Activated T-helper 2 cell treated with anti-CD3 and anti-CD28 coated beads, Interferon-gamma antibody, Interleukin-2, Interleukin-4, amounts not matched to agents 10 μg/mL and 5 μg/mL and 100 μg/mL, durations not matched to agents 14 hours and 24 hours and 36 hours (primary cell): ENCODE measurements at places on chromosomes 12 and 14. TPM values are rescaled to one million over a fixed set of nuclear protein-coding genes. Genes with fewer than 3 reads are reported as not detected.

The PTGER2 gene
- total RNA-seq: 53.3 and 54.1 TPM in 2 replicates

The RPL10L gene
- total RNA-seq: not detected in 2 replicates

The ESRRB gene
- total RNA-seq: 0.23 TPM in 2 replicates

The SLC2A14 gene
- 0.05 and 0.07 TPM in 2 replicates for total RNA-seq

The TAS2R8 gene
- total RNA-seq: not detected in 2 replicates

The SYCP3 gene
- total RNA-seq: 0.50 and 0.92 TPM in 2 replicates

The PRICKLE1 gene
- total RNA-seq: 0.05 TPM in 1 of 2 replicates, not detected in the other

The SPIC gene
- total RNA-seq: not detected in 2 replicates

The ASCL1 gene
- total RNA-seq: not detected in 2 replicates

The KRT75 gene
- not detected in 2 replicates for total RNA-seq

The CLEC9A gene
- not detected in 2 replicates for total RNA-seq

The CCDC177 gene
- total RNA-seq: 0.05 TPM in 1 of 2 replicates, not detected in the other

The TBX3 gene
- total RNA-seq: not detected in 2 replicates

The RASAL1 gene
- 2.2 TPM in 2 replicates for total RNA-seq

The NEK9 gene
- total RNA-seq: 58.1 and 69.8 TPM in 2 replicates

The NEUROD4 gene
- not detected in 2 replicates for total RNA-seq

The POTEG gene
- total RNA-seq: not detected in 2 replicates

The P2RX7 gene
- 6.5 and 6.6 TPM in 2 replicates for total RNA-seq
